ENCODE measurements at places on chromosomes 7 and 10.

DNA sequence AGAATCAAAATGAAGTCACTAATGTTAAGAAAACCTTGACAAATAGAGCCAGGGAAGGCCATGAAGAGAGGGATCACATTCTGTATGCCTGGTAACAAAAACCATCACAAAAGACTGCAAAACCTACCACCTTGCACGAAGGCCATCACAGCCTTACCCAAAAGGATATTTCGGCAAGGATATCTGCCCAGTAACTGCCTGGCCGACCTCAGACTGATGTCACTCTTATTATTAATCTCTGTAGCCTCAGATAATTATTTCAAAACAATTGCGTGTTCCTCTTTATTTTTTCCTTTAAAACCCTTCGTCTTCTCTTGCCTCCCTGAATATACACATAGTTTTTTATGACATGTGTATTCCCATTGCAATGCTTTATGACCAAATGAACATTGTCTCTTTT, 52.5 kb downstream of the CDC14C start:
- DNase-seq = no peak

DNA sequence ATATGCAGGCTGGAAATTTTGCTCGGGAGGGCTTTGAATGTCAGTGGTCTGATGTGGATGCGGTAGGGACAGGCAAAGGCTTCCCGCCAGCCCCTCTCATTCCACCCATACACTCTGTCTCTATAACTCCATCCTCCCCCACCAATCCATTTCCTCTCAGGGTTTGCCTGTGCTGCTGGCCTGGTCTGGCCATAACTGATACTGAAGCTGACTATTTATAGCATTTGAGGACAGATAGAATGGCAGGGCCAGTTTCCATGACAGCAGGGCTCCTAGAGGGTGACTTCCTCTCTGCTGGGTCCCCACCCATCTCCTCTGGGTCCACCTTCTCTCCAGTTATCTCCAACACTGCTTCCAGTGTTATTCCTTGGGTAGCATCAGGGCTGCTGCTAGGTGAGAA, 6.6 kb upstream of the PDLIM1 start:
- DNase-seq = no peak

DNA sequence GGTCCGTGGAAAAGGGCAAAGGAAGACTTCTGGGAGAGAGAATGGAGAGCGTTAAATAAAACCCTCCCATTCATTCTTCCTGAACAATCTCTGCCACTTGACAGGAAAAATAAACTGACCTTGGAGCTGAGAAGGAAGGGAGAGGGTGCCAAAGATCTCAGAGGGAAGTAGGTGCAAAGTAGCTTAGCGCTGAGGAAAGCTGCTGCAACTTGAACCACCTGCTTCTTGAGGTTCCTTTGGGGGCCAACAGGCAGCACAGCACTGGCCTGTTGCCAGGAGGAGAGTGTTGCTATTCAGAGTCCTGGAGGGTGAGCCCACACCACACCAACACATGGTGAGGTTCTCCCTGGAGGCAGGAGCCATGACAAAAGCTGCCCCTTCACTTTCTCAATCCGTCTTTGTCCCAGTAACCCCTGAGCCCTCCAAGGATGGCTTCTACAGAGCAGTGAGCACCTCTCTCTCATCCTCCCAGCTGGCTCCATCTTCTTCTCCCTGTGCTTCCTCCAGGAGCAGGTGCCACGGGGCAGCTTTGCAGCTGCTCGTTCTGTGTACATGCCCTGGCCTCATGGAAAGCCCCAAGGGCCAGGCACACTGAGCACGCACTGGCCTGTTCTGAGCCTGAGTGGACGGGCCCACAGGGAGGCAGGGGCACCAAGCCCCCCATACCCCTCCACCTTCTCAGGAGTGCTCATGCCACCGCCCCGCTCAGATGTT, 101.3 kb downstream of the STRA8 start:
- DNase-seq = no peak

DNA sequence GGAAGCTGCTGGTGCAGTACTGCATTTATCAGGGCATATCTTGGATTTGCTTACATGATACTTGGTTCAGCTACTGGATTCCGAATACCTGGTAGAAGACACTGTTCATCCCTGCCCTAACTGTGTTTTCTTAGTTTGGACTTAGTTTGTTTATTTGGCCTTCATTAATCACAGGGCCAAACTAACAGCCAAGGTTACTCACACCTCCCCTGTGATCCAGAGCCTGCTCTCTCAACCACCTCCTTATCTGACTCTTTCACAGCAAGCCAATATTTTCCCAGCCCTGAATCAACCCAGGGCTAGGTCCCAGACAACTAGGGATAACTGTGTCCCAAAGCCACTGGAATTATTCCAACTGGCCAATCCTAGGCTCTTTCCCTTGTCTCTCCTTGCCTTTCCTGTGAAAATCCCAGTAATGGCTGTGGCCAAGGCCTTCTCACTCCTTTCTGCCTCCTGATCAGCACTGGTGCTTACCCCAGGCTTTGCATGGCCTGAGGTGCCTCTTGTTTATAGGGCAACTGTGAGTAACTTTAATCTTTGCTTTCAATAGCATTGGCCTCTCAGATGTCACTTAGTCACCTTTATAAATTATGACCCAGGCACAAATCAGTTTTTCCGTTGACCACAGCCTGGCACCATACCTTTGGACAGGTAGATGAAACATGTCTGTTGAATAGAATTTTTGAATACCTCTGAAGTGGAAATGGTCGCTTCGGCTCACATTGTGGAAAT, 9.3 kb upstream of the JCAD start:
- no peak for DNase-seq

GRCh38 chr10:84026821-84027257, 112.5 kb upstream of the GHITM start:
- DNase-seq = no peak

GRCh38 chr7:69674701-69675182, 76.5 kb downstream of the AUTS2 start:
- DNase-seq = no peak

- DNase-seq = no peak
Measured at GRCh38 chr7:145382762-145383161, 546.9 kb upstream of the TPK1 start.

GRCh38 chr10:70437721-70438120, 3.8 kb downstream of the NODAL start:
- DNase-seq = no peak

GRCh38 chr7:17623546-17624185, 316.6 kb downstream of the SNX13 start:
- DNase-seq = no peak

GRCh38 chr10:110421512-110422138, 76.1 kb upstream of the DUSP5 start:
- no peak for DNase-seq

- DNase-seq = no peak
Measured at GRCh38 chr7:155953781-155954549, 141.7 kb upstream of the SHH start.

DNA sequence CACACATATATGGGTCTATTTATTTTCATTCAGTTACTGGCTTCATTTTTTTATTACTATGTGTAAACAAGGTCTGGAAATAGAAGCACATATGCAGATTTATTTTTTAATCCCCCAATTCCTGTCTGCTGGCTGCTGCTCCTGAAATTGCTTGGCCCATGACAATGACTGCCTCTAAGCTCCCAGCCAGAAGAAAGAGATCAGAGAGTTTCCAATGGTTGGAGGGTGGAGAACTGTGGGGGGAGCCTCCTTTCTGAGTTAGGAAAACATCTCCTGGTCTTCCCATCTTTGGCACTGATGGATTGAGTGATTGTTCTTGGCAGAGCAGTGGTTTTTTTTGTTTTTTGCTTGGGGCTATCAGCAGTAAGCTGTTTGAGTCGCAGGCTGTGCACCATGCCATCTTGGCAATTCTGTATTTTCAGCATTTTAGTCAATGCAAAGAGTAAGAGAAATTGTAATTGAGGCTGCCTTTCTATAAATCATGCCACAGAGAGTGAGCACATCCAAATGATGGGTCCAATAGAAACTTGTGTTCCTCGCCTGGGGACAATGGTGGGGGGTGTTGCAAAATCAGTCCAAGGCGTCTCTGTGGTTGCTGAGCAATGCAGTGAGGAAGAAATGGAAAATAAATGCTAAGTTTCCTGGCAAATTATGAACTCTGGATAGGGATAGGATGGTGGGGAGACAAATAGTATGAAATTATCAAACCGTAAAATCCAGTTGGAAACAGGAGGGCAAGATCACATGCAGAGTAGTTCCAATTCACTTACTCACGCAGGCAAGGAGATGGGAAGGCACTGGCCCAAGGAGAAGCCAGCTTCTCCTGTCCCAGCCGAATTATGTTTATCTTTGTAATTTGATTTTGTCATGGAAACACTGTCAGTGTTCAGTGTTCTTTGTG, 382.4 kb downstream of the SORCS3 start:
- DNase-seq = no peak

- DNase-seq = no peak
Measured at GRCh38 chr10:105681051-105681450, 1040.0 kb downstream of the SORCS3 start.

GRCh38 chr7:11737723-11738122, 94.3 kb downstream of the THSD7A start:
- no peak for DNase-seq

DNA sequence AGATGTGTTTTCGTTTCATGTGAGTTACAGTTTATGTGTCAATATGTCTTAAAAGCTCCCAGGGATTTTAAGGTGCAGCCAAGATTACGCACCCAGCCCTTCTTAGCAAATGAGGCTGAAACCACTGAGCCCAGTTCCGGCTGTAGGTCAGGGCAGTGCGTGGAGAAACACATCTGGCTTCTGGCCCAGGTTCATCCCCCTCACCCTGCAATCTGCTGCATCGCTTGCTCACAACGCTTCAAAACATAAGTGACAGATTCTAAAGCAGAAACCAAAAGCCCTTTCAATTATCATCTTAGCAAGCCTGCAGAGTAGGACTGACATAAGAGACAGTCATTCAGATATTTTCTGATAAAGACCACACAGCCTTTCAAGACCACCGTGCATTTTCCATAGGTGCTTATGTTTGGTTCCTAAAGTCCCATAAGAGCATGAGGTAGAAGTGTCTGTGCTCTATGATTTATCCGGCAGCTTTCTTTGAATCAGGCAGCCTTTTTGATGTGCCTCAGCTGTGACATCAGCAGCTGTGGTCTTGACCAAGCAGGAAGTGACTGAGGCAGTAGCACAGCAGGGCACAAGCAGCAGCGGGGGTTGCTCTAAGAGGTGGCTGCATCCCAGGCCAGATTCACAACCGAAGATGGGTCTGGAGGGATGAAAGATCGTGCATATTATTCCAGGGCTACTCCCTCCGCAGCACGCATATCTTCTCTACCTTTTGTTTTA, 72.1 kb upstream of the LYZL2 start:
- no peak for DNase-seq

GRCh38 chr7:81929386-81929785, 159.5 kb upstream of the HGF start:
- no peak for DNase-seq

DNA sequence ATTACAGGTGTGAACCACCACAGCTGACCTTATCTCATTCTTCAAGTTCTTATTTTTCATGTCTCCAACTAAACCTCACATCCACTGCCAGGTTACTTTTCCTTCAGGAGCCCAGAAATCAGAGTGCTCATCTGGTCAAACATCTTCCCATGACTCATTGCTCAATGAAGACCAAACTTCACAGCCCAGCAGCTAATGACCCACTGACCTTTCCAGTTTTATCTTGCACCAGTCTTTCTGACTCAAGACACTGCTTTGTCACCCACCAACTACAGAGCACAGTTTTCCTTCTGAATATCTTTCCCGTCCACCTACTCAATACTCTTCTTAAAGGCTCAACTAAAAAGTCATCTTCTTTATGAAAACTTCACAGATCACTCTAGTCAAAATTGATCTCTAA, 245.1 kb downstream of the CHCHD3 start:
- no peak for DNase-seq

DNA sequence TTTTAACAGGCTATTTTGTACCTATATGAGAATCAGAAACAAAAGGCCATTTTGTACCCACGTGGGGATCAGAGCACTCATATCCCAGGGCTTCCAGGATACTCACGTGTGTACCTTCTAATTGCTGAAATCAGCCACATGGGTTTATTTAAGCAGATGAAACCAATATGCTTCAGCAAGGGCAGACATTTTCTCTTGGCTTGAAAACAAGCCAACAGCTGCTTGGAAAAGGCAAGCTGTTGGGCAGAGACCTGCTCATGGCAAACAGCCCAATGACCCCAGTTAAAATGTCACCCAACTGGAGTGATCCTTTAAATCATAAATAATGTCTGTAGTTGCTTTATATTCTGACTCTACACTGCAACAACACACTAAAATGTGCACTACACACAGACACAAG, 26.5 kb upstream of the TOMM7 start:
- no peak for DNase-seq

DNA sequence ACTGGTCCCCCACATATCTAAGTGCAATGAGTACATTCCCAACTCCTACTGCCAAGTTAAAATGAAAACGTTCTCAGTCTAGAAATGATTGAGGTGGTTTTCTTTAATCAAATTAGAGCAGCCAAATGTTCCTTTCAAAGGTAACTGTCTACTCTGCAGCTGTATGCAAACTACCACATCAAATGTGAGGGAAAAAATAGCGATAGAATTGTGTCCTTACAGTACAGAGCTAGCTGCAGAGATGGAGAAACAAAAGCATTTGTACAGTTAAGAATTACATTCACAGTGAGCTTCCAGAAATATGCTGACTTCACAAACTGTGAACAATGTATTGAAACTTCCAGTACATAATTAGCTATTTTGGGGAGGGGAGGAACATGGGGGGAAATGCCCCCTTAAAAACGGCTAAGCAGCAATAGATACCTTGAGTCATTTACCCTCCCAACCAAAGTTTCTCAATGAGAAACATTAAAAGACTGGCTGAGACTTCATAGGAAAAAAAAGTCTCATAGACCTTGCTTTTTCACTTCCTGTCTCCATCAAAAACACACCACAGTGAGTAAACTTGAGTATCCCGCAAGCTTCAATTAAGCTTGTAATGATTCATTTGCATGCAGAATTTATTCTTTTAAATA, 22.9 kb downstream of the CDK6 start:
- DNase-seq = no peak

DNA sequence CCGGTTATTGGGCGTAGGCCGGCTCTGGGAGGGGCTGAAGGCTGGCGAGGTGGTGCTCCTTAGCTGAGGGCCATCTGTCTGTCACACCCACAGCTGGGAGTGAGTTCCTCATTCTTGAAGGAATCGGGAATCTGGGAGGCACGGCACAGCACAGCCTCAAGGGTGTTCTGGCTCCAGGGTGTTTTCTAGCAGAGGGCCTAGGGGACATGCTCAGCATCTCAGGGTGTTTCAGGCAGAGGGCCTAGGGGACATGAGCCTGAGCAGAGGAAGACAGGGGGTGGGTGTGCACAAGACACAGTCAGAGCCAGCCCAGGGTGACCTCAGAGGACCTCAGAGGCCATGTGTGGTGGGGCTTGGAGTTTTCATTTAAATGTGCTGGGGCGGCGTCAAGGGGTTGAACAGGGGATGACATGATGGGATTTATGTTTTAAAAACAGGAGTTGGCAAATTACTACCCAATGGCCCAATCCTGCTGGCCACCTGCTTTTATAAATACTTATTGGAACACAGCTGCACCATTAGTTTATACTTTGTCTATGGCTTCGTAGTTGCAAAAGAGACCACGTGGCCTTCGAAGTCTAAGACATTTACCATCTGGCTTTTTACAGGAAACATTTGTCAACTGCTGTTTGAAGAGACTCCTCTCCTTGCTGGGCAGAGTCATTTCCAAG, 121.6 kb downstream of the PRKAG2 start:
- DNase-seq = no peak

Measured in hypothalamus (tissue), 51 donors.